ENCODE measurements at places on chromosomes 6 and 20.
A peak's percentile ranks its signal among the peaks of the same experiment; 100 is the strongest.

DNA sequence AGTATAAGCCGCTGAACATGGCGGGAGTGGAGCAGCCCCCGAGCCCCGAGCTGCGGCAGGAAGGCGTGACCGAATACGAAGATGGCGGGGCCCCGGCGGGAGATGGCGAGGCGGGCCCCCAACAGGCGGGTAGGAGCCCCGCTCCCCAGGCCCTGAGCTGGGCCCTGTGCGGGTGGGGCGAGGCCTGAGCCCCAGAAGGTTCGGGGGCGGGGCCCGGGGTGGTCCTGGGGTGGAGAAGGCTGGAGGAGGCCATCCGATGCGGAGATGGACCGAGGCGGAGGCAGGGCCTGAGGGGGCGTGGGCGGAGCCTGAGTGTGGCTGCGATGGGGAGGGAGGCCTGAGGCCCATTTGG lies 7.1 kb downstream of the L3MBTL1 start:
- peaks cover 14% of the 10 kb centered on the region for H3K4me1 ChIP-seq
- peak overlapping the region; percentile 92 for H3K27ac ChIP-seq
- peaks cover 4% of the 10 kb centered on the region for H3K27me3 ChIP-seq
- DNase-seq: no peak
- peak overlapping the region; percentile 91 for H3K4me3 ChIP-seq
- no peaks in the 10 kb centered on the region for H3K36me3 ChIP-seq

- no peak overlapping the region for H3K27ac ChIP-seq
- no peaks in the 10 kb centered on the region for H3K36me3 ChIP-seq
- H3K4me3 ChIP-seq: no peak overlapping the region
- H3K4me1 ChIP-seq: no peaks in the 10 kb centered on the region
- H3K27me3 ChIP-seq: peaks cover 5% of the 10 kb centered on the region
- no peak for DNase-seq
Observed at GRCh38 chr6:151191527-151191926, 48.2 kb upstream of the AKAP12 start.

GRCh38 chr6:88908598-88909548 lies 54.5 kb downstream of the RNGTT start:
- no peak overlapping the region for H3K4me3 ChIP-seq
- no peak for DNase-seq
- H3K36me3 ChIP-seq: peaks cover 34% of the 10 kb centered on the region
- H3K27ac ChIP-seq: peak overlapping the region; percentile 33
- H3K4me1 ChIP-seq: peaks cover 25% of the 10 kb centered on the region

DNA sequence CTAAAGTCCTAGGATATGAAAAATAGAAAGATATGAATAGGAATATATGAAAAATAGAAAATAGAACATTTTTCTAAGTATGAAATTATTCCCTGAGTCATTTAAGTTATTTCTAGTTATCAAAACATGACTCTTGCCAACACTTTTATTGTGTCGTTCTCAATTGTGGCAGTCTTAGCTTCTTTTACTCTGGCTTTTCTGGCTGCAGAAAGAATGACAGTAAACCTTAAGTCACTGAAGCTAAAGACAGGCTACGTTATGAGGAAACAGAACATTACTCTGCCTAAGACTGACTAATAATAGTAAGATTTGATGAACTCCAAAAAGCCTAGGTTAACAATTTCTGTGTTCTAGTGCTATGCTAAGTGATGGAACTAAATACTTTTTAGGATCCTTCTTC lies 74.6 kb downstream of the AIG1 start:
- peaks cover 14% of the 10 kb centered on the region for H3K4me1 ChIP-seq
- no peaks in the 10 kb centered on the region for H3K27me3 ChIP-seq
- peaks cover 33% of the 10 kb centered on the region for H3K36me3 ChIP-seq
- no peak overlapping the region for H3K27ac ChIP-seq
- H3K4me3 ChIP-seq: no peak overlapping the region

DNA sequence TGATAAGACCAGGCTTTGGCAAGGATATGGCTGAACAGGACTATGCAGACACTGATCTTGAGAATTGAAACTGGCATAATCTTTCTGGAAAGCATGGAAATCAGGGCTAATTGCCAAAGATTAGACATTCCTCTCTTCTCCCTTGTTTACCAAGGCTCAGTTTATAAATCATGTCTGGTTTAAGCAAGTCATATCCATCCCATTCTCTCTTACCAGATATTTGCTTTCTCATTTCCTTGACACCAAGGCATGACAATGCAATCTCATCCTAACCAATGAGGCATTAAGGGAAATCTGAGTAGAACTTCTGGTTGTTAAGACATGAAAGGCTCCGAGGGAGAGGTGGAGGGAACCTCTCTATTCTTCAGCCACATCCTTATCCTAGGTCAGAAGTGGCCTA lies 110.3 kb upstream of the CEP85L start:
- no peaks in the 10 kb centered on the region for H3K36me3 ChIP-seq
- no peak for DNase-seq
- H3K27ac ChIP-seq: no peak overlapping the region
- H3K4me1 ChIP-seq: peaks cover 2% of the 10 kb centered on the region
- peaks cover 7% of the 10 kb centered on the region for H3K27me3 ChIP-seq
- H3K4me3 ChIP-seq: no peak overlapping the region

DNA sequence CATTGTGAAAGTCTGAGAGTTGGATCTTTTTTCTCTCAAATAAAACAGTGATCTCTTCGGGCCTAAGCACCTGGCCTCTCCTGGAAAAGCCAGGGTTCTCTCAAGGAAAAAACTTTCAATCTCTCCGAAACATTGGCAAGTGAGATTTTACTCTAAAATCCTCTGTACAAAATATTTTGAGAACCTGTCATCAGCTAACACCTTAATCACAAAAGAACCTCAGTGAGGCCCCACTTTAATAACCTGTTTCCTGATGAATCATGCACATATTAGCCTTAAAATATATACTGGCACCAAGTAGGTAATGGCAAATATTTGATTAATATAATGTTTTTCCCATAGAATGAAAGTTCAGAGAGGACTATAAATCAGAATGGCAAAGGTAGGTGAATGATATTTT lies 177.9 kb downstream of the FRK start:
- no peaks in the 10 kb centered on the region for H3K36me3 ChIP-seq
- H3K4me1 ChIP-seq: no peaks in the 10 kb centered on the region
- no peak overlapping the region for H3K27ac ChIP-seq
- DNase-seq: no peak
- H3K27me3 ChIP-seq: no peaks in the 10 kb centered on the region
- no peak overlapping the region for H3K4me3 ChIP-seq

GRCh38 chr6:16572943-16573342 lies 188.3 kb downstream of the ATXN1 start:
- H3K27ac ChIP-seq: no peak overlapping the region
- peaks cover 11% of the 10 kb centered on the region for H3K36me3 ChIP-seq
- H3K27me3 ChIP-seq: peaks cover 2% of the 10 kb centered on the region
- DNase-seq: no peak
- H3K4me1 ChIP-seq: peaks cover 31% of the 10 kb centered on the region

DNA sequence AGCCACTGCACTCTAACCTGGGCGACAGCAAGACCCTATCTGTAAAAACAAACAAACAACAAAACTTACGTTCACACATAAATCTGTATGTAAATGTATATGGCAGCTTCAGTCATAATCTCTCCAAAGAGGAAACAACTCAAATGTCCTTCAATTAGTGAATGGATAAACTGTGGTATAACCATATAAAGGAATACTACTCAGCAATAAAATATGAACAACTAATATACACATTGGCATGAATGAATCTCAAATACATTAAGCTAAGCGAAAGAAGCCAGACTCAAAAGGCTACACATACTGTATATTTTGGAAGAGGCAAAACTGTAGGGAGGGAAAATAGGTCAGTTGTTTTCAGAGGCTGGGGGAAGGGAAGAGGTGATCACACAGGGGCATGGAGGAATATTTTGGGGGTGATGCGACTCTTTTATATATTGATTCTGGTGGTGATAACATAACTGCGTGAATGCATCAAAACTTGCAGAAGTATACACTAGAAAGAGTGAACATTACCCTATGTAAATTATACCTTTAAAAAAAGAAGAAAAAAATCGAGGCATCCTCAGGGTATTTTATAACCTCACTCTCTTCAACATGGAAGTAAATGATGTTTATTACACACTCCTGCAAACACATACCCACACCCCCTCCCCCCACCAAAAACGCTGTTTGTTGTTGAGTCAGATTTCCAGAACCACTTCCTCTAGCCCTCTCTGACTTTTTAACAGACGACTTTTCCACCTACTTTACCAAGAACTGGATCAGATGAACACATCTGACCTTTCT lies 115.2 kb upstream of the RNF24 start:
- peaks cover 11% of the 10 kb centered on the region for H3K27me3 ChIP-seq
- H3K27ac ChIP-seq: peak overlapping the region; percentile 79
- no peak overlapping the region for H3K4me3 ChIP-seq
- peaks cover 33% of the 10 kb centered on the region for H3K4me1 ChIP-seq
- peak; percentile 49 for DNase-seq

Data from activated CD4-positive, alpha-beta T cell treated with anti-CD3 and anti-CD28 coated beads, Interleukin-2, amount 10 ng/mL, durations not matched to agents 7 days and 5 days (primary cell).